ENCODE measurements at places on chromosomes 5 and 9.

DNA sequence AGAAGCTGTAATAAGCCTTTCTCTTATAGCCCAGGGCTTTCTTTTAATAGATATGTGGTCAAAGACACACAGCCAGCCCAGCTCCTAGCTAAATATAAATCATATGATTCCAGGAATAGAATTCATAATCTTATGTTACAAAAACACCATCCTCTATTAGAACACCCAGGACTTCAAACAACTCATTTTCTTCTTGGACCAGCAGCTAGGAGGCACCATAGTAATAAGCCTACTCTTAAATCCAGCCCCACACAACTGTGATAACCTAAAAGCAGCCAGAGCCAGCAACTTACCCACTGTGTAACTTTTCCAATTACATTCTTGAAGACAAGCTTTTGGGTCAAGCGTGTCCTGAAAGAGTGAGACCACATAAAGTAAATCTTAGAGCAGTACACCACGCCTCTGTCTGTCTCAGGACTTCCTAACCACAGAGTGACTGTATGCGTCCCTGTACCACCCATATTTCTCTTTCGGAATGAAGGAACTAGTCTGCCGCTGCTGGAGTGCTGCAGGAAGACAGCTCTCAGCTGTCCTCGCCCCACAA, 223.8 kb downstream of the TLE1 start:
- no peak for DNase-seq

DNA sequence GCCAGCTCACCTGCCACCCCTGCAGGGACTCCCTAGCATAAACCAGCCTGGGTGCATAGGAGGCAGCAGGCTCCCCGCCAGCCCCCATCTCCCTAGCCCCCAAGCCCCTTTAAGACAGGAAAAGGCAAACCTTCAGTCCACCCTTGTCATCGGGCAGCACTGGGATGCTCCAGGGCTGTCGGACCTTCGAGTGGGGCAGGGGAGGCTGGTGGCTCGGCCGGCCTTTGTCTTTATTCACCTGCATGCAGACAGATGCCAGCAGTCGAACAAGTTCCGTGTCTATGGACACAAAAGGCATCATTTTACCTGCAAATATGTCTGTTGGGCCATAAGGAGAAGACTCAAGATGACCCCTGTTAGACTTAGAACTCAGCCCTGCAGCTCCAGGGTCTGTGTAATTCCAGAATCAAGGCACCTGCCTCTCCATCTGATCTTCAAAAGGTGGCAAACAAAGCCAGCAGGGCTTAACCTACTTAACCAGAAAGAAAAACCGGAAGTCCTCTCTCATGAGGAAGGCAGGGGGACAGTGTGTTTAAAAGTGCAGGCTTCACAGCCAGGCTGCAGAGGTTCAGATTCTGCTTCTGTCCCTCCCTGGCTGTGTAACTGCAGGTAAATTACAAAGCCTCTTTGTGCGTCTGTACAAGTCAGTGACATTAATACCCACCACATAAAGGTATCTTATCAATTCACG, 16.2 kb downstream of the ANKS6 start:
- no peak for DNase-seq

DNA sequence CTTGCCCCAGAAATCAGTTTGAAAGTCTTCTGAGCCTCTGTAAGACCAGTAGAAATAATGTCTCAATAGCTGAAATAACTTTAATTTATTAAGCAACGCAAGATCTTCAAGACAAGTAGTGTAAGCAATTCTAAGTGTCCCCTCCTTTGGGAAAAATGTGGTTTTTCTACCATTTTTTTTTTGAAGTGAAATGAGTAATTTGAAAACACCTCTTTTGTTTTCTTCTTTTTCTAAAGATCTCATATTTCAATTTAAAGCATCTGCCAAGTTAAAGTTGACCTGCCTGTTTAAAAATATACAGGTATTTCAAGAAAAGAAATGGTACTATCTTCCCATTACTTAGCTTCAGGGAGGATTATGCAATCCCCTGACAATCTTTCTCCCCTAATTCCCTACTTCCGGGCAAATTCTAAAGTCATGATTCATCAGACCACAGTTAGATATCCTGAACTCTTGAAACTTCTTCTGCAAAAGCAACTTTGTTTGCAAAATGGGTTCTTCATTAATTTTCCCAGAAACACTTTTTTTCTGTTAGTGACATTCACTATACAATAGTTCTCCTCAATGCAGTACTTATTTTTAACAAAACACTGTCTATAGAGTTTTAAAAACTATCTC, 7.8 kb upstream of the ANXA1 start:
- no peak for DNase-seq

- no peak for DNase-seq
Observed at GRCh38 chr5:127311349-127311748, 20.8 kb downstream of the MEGF10 start.

- no peak for DNase-seq
Observed at GRCh38 chr5:14756478-14756877, 92.0 kb downstream of the OTULIN start.

GRCh38 chr5:56749842-56750241, 65.5 kb upstream of the MAP3K1 start:
- DNase-seq: no peak

- DNase-seq: no peak
Observed at GRCh38 chr9:135877791-135878527, 29.4 kb downstream of the CAMSAP1 start.
